ENCODE measurements at places on chromosomes 2 and 18.
A peak's percentile ranks its signal among the peaks of the same experiment; 100 is the strongest.

DNA sequence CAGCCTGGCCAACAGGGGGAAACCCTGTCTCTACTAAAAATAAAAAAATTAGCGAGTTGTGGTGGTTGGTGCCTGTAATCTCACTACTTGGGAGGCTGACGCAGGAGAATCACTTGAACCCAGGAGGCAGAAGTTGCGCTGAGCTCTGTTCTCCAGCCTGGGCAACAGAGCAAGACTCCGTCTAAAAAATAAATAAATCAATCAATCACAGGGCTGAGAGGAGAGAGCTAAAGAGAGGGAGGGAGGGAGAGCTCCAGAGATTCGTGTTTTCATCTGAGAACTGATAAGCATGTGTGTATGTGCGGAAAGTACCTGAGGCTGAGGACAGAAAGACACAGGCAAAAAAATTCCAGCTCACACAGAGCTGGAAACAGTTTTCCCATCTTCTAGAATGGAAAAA is 37.2 kb upstream of the DYNC2LI1 start:
- no peak for DNase-seq

- DNase-seq, result no peak
Observed at GRCh38 chr18:37328946-37329719, 236.5 kb downstream of the CELF4 start.

- no peak for DNase-seq
Observed at GRCh38 chr2:7906431-7906830, 775.4 kb upstream of the ID2 start.

GRCh38 chr2:216737676-216738075 is 42.3 kb upstream of the IGFBP5 start:
- no peak for DNase-seq

GRCh38 chr18:74190086-74190485 is 41.8 kb downstream of the TIMM21 start:
- DNase-seq, result no peak

GRCh38 chr2:162968306-162968705 is 129.7 kb upstream of the KCNH7 start:
- DNase-seq, result no peak

DNA sequence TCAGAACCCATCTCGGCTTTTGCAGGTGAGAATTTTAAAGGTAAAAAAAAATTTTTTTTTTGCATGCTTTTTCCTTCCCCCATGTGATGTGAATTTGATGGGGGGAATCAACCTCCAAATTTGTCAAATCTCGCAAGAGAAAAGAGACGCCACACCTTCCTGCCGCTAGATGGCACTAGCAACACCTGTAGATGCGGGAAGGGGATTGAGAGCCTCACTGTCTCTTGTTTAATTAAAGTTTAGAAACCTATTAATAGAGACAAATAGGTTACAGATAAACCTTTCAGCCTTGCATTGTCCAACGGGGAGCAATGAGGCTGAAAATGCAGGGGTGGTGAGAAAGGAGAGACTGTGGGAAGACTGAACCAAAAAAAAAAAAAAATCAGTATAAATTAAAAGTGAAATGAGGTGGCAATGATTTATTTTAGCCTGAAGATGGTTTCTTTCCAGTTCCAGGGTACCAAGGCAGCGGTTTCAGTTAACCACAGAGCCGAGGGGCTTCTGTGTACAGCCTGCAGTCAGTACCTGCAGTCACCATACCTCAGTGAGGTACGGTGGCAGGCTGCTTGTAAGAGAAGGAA is 84.6 kb downstream of the NRP2 start:
- peak; percentile 71 for DNase-seq

- DNase-seq, result peak; percentile 21
Observed at GRCh38 chr2:24971286-24971535, 544 bp downstream of the DNAJC27 start.

DNA sequence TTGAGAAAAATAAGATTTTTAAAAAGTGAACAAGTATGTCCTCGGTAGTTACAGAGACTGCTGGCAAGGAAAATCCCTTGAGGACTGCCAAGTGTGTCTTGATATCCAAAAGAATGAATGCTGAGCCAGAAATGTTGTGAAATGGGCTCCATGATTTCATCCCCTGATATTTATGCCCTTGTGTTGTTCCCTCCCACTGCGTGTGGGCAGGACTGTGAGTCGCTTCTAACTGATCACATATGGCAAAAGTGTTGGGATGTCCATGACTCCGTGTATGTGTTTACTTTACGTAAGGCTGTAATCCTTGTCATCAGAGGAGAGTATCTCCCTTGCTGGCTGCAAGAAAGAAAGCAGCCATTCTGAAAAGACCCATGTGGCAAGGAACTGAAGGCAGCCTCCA is 285.1 kb downstream of the SS18 start:
- DNase-seq, result no peak

- DNase-seq, result no peak
Observed at GRCh38 chr18:56711708-56712445, 60.7 kb downstream of the WDR7 start.

DNA sequence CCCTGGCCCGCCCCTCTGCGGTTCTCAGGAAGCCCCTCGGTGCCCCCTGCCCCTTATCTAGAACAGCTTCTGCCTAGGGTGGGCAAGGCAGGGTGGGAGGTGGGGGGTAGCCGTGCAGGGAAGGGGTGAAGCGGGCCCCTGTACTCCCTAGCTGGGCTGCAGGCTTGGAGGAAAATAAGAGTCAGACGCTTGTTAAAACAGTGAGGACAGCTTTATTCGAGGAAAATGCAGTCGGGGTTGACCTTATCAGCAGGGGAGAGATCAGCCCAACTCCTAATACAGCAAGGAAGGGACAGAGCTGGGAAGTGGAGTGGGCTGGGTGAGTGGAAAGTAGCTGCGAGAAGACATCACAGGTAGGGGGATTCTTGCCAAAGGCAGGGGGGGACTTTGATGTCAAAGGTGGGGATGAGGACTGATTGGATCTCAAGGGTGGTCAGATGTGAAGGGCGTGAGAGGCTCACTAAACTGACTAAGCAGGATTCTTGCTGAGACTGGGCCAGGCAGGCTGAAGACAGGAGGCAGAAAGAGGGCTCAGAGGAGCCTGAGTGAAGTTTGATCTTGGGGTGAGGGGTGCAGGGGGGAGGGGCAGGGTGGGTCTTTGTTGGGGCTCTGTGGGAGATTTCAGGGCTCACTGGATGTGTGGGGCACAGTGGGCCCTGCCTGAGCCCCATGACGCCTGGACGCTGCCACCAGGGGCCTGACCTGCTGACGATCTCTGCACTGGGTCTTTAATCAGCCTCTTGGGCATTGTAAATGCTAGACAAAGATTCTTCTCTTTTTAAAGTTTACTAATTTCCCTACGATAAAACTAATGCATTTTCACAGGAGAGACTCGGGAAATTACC is 29.9 kb downstream of the HPCAL1 start:
- DNase-seq, result no peak

DNA sequence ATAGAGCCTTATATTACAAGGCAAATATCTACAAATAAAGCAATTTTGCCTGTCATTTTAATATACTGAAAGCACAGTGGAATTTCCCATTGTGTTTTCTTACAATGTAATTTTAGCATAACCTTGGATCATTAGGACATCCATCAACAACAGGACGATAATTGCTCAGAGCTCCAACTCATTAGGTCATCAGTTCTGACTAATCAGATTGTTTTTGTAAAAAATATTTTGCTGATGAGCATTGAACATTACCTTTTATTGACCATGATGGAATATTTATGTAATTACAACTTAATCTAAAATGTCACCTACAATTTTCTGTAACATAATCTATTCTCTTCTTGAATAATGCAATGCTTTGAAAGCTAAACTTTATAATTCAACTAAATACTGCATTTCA is 215.3 kb upstream of the DSEL start:
- DNase-seq, result no peak

GRCh38 chr18:14100503-14101286 is 31.5 kb downstream of the ZNF519 start:
- no peak for DNase-seq

- DNase-seq, result no peak
Observed at GRCh38 chr2:170651624-170652325, 63.4 kb upstream of the SP5 start.

DNA sequence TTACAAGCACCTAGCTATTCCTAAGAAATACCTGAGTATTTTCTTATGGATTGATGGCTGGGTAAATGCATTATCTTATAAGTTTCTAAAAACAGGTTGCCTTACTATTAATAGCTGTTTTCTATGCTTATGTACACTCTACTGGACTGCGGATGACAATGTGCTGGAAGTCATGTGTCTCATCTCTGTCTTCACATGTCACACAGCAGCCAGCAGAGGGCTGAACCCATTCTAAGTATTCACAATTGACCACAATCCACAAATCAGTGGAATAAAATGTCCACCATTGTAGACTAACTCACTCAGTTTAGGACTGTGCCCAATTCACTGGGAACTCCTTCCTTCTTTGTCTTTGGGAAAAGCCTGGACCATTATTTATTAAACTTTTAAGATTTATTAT is 371.2 kb downstream of the INSIG2 start:
- DNase-seq, result no peak

DNA sequence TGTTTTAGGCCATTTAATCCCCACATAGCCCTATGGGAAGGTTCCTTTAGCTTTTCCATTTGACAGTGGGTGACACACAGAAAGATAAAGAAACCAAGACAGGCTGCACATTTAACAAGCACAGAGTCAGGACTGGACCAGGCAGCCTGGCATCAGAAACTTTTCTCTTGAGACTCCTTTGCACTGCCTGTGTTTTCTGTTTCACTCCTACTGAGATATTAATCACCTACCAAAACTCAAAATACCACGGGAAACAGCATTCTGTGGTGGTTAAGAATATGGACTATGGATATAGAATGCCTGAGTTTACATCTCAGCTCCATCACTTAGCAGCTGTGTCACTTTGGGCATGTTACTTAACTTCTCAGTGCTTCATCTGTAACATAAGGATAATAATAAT is 73.3 kb downstream of the CTAGE1 start:
- no peak for DNase-seq

DNA sequence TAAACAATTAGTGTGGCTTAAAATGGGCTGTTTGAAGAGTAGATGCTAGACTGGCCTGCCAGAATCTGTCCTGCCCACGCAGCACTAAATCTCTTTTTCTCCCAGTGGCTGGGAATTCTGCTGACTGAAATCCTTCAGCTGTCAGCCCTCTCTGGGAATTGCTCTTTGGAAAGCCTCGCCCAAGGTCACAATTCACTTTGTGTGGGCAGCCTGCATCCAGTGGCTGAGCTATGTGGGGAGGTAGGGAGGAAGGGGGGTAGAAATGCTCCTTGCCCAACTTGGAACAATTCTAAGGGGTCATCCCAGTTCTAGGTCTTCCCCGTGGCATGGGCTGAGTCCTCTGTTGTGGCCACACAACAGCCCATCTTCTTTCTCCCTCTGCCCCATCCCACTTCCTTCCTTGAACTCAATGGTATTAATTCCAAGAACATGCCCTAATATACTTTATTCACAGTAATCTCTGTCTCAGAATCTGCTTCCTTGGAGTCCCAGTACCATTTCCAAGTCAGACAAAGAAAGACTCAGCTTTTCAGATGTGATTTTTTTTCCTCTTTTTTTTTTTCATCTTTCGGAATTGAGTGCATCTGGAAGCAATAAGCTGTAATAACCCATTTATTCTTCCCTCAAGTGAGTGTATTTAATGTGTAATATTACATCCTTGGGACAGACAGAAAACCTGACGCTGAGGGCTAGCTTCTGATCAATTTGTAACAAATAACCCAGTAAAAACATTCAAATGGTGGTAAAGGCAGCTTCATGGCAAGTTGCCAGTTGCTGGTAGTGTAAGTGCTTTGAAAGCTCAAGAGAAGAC is 189.4 kb downstream of the GPD2 start:
- no peak for DNase-seq

- DNase-seq, result no peak
Observed at GRCh38 chr2:148888986-148889385, 14.0 kb downstream of the KIF5C start.

- no peak for DNase-seq
Observed at GRCh38 chr2:232478571-232479340, 8.9 kb downstream of the ECEL1 start.

- no peak for DNase-seq
Observed at GRCh38 chr2:40155728-40156127, 296.2 kb downstream of the SLC8A1 start.

- no peak for DNase-seq
Observed at GRCh38 chr2:54692556-54692955, 30.9 kb upstream of the EML6 start.

GRCh38 chr18:40404284-40404683 is 1550.8 kb upstream of the PIK3C3 start:
- no peak for DNase-seq

DNA sequence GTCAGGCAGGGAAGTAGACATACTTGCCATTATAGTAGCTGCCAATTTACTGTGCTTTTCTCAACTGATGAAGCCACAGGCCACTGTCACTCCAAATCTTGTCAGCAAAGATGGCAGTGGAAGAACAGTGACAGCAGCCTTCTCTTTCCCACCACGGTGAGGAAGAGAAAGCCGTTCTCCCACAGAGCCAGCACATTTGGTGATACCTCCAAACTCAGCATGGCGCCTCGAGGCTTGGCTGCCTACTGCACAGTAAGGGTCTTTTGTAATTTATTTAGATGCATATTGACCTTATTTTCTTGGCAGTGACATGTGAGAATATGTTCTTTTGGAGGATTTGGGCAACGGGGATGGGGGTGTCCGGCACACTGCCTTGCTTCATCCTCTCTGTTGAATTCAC is 117.2 kb upstream of the CDH20 start:
- DNase-seq, result no peak

- DNase-seq, result no peak
Observed at GRCh38 chr2:174573621-174574081, 24.0 kb downstream of the WIPF1 start.

- DNase-seq, result no peak
Observed at GRCh38 chr2:240893363-240893844, 2.6 kb downstream of the MAB21L4 start.

GRCh38 chr2:131058214-131058843 is 34.9 kb downstream of the FAM168B start:
- DNase-seq, result no peak

GRCh38 chr2:8685697-8686358 is 4.0 kb downstream of the ID2 start:
- peak; percentile 72 for DNase-seq

DNA sequence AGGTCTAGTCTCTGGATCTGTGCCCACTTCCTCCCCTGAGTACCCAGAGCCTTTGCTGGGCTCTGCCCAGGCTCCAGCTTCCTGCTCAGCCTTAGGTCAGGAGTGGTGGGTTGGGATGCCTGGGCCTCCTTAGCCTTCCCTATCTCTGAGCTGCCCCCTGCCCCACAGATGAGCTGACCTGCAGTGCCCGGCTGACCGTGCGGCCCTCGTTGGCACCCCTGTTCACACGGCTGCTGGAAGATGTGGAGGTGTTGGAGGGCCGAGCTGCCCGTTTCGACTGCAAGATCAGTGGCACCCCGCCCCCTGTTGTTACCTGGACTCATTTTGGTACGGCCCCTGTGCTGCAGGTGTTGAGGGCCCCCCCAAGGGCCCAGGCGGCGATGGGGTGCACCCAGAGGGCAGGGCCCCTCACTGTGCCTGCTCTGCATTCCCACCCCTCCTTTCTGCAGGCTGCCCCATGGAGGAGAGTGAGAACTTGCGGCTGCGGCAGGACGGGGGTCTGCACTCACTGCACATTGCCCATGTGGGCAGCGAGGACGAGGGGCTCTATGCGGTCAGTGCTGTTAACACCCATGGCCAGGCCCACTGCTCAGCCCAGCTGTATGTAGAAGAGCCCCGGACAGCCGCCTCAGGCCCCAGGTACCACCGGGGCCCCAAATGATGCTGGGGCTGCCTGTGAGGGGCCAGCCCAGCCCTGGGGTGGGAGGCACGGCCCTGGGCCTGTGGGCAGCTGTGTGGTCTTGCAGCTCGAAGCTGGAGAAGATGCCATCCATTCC is 30.1 kb upstream of the GMPPA start:
- DNase-seq, result no peak

- DNase-seq, result no peak
Observed at GRCh38 chr2:36539631-36540030, 58.3 kb downstream of the FEZ2 start.

GRCh38 chr18:27606741-27607140 is 421.6 kb upstream of the CHST9 start:
- DNase-seq, result no peak

Data from mucosa of gallbladder (tissue), 1 donor.